Progenitor cell of endocrine pancreas (in vitro differentiated cells): ENCODE measurements at places on chromosomes 13 and 19. TPM values are rescaled to one million over a fixed set of nuclear protein-coding genes. Genes with fewer than 3 reads are reported as not detected.

The ANKLE1 gene
- 6.4 and 8.1 TPM in 2 replicates for total RNA-seq

The NRTN gene
- 1.9 and 2.1 TPM in 2 replicates for total RNA-seq

The ALOX5AP gene
- not detected in 2 replicates for total RNA-seq

The SYDE1 gene
- total RNA-seq, result 5.0 and 5.7 TPM in 2 replicates

The RNF17 gene
- not detected in 2 replicates for total RNA-seq

The ZNF575 gene
- total RNA-seq, result 0.60 and 0.74 TPM in 2 replicates

The FCAR gene
- total RNA-seq, result not detected in 2 replicates

The NR2C2AP gene
- total RNA-seq, result 10.6 and 12.2 TPM in 2 replicates

The LILRB5 gene
- not detected in 2 replicates for total RNA-seq

The KLK4 gene
- not detected in 2 replicates for total RNA-seq

The FFAR3 gene
- total RNA-seq, result not detected in 2 replicates

The TMPRSS9 gene
- not detected in 2 replicates for total RNA-seq

The CFD gene
- total RNA-seq, result 1.1 and 1.3 TPM in 2 replicates

The ZNF283 gene
- total RNA-seq, result 14.6 and 17.3 TPM in 2 replicates

The ZMYM2 gene
- total RNA-seq, result 183 and 192 TPM in 2 replicates
